ENCODE measurements at places on chromosomes 7 and 10. TPM values are rescaled to one million over a fixed set of nuclear protein-coding genes. Genes with fewer than 3 reads are reported as not detected.

DNA sequence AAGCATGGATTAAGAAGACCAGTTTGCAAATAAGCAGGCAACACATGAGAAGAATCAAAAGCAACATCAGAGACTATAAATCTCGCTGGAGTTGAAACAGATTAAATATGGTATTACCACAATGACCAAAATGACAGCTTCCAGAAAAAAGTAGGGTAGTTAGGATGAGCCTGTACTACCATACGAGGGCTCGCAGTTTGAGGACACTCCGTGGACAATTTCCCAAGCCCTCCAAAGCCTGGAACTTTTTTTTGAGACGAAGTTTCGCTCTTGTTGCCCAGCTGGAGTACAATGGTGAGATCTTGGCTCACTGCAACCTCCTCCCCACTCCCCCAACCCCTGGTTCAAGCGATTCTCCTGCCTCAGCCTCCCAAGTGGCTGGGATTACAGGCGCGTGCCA lies 1.0 kb downstream of the LRRC17 start:
- no peak for DNase-seq

DNA sequence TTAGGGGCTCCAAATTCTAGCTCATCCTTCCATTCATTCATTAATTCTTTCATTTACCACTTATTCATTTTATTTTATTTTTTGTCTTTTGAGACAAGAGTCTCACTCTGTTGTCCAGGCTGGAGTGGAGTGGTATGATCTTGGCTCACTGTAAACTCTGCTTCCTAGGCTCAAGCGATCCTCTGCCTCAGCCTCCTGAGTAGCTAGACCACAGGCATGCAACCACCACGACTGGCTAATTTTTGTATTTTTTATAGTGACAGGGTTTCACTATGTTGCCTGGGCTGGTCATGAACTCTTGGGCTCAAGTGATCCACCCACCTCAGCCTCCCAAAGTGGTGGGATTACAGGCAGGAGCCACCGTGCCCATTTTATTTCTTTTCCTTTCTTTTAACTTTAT lies 31.6 kb downstream of the FGF8 start:
- DNase-seq = no peak

DNA sequence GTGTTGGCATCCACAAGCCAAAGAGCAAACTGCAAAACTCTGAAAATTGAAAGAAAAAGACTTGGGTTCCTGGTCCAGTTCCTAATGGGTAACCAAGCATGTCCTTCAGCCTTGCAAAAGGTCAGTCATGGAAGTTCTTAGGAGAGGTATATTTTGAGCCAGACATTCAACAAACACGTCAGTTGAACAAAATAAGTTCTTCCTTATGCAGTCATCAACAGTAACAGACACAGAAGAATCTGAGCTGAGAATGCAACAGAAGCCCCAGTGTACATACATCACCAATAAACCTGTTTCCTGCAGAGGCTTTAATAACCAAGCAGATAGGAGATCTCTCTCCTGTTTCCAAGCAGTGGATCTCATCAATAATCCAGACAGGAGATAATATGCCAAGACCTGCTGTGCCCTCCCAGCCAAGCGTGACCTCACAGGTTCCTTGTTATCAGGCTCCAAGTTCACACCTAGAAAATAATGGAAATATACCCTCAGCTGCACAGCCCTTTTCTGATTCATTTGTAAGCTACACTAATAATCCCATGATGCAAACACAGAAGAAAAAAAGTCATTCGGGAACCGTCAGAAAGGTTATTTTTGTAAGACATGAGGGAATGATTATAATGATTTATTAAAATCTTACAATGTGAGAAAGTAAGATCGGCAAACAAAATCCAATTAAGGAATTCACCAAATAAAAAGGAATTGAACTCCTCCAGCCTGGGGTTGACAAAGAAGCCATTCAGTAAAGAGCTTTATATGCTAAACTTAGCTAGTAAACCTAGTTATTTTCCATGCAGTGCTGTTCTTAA lies 90.7 kb downstream of the DGKI start:
- DNase-seq = no peak

GRCh38 chr7:32089678-32090077 lies 19.5 kb upstream of the PDE1C start:
- no peak for DNase-seq

- no peak for DNase-seq
These were observed 145.5 kb downstream of the KLF6 start for GRCh38 chr10:3639546-3639945.

GHRHR gene
- total RNA-seq = 0.42 TPM

CREB5 gene
- 1.1 TPM for total RNA-seq

PRLHR gene
- 0.05 TPM for total RNA-seq

MEOX2 gene
- 4.4 TPM for total RNA-seq

Data from thymus (tissue), 14 donors.